ENCODE measurements at places on chromosomes 2 and 18.

DNA sequence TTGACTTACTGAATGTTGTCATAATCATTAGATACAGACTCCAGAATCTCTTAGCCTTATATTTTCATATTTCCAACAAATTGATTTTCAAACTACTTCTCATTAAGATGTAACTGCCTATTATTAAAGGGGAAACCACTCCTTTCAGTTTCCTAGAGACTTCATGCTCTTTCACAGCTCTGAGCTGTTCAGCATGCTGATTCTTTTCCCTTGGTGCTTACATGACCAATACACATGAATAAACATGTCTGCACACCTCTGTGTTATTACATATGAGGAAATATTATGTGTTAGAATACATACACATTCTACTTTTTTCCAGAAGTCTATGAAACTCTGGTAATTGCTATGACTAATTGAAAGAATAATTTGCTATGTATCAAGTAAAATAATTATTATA is 200.0 kb downstream of the LRP1B start:
- no peak for DNase-seq

DNA sequence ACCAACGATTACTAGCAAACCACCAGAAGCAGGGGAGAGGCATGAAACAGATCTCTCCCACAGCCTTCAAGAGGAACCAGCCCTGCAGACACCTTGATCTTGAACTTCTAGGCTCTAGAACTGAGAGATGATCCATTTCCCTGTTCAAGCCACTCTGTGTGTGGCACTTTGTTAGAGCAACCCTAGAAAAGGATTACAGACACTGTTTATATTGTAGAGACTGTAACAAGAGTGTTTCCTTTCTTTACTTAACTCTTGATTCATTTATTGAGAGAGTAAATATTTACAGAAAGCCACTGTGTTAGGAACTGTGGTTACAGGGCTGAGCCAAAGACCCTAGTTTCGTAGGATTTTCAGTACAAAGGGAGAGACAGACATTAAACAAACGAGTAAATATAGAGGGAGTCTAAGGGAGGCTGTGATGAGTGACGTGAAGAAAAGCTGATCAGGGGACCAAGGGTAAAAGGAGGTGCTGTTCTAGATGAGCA is 10.9 kb downstream of the CCDC68 start:
- no peak for DNase-seq

DNA sequence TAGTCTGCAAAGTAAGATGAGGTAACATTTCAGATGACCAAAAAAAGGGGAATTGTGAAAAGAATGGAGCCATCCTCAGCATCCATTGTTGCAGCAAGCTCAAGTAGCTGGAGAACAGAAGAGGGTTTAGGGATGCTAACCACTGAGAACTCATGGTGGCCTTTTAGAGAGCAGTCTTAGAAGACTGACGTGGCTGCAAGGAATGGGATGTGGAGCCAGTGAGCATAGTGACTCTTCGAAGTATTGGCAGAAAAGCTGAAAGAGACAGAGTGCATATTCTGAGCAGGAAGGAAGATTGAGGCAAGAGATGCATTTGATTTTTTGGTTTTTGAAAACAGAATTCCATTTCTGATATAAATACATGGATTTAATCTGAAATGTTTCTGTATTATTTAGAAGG is 151.2 kb downstream of the UBE2E3 start:
- no peak for DNase-seq

GRCh38 chr18:36509646-36510197 is 212.2 kb downstream of the FHOD3 start:
- no peak for DNase-seq

- no peak for DNase-seq
These were observed 137.5 kb upstream of the RNF152 start for GRCh38 chr18:62030091-62030985.

- no peak for DNase-seq
These were observed 52.4 kb downstream of the REEP1 start for GRCh38 chr2:86284987-86285386.

GRCh38 chr2:45874344-45874743 is 222.9 kb downstream of the PRKCE start:
- DNase-seq, result no peak

- DNase-seq, result no peak
These were observed 352.0 kb downstream of the IRS1 start for GRCh38 chr2:226447338-226448300.

DNA sequence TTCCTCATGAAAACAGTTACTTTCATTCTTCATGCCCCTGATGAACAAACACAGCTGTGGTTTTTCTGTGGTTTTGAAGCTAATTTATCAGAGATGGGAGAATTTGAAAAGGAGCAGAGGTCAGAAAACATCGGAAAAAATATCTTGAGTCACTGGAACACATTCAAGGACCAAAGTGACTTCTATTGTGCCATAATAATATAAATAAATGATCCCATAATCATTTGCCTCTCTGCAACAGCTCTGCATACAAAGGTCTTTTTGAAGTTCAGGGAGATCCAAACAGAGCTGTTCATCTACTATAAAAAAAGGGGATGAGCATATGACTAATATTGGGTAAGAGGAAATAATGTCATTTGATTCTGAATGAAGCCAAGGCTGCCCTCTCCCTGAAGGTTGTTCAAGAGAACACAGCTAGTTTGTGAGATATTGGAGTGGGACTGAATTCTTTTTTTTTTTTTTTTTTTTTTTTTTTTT is 201.3 kb upstream of the GALNT5 start:
- DNase-seq, result no peak

- DNase-seq, result no peak
These were observed 19.3 kb upstream of the HDAC4 start for GRCh38 chr2:239420082-239420481.

GRCh38 chr18:23069481-23069880 is 65.8 kb upstream of the CABLES1 start:
- peak; percentile 25 for DNase-seq

GRCh38 chr2:54845514-54845913 is 122.1 kb downstream of the EML6 start:
- DNase-seq, result no peak

DNA sequence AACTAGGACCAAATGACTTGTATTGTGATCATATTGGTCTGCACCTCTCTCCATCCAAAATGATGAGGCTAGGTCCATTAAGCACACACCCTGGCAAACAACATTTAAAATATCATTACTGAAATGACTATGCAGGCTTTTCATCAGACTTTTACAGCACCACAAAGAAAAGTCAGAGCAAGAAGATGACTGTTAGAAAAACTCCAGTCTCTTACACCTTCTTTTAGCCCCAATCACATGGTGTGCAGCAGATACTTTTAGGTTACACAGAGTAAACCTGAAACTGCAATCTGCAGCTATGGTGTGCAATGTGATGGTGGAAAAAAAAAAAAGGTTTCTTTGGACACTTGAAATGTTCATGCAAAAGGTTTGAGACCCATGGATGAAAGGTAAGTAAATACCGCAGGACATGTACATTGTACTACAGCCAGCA is 5.4 kb upstream of the POLI start:
- DNase-seq, result no peak

- DNase-seq, result no peak
These were observed 37.9 kb upstream of the ID2 start for GRCh38 chr2:8643996-8644356.

DNA sequence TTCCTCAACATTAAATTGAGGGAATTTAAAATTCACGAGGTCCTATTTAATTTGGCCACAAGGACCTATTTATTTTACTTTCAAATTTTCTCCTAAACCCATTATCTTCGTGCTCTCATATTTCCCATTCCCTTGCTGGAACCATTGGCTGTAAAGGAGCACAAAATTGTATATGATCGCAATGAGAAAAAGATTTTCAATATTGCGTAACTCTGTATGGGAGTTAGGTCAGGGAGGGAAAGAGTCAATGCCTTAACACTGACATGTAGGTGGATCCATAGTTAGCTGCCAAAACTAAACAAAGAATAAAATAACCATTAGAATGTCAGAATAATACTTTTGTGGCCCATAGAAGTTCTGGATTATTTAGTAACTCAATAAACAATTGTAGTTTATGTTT is 40.6 kb upstream of the ZC3H15 start:
- DNase-seq, result no peak

All from activated CD8-positive, alpha-beta memory T cell treated with anti-CD3 and anti-CD28 coated beads for 1 hour (primary cell).